ENCODE measurements at places on chromosomes 7 and 10.

GRCh38 chr10:78757344-78757925, 311.3 kb upstream of the ZMIZ1 start:
- DNase-seq: no peak

- no peak for DNase-seq
Measured at GRCh38 chr10:100829097-100829870, 83.5 kb upstream of the SLF2 start.

DNA sequence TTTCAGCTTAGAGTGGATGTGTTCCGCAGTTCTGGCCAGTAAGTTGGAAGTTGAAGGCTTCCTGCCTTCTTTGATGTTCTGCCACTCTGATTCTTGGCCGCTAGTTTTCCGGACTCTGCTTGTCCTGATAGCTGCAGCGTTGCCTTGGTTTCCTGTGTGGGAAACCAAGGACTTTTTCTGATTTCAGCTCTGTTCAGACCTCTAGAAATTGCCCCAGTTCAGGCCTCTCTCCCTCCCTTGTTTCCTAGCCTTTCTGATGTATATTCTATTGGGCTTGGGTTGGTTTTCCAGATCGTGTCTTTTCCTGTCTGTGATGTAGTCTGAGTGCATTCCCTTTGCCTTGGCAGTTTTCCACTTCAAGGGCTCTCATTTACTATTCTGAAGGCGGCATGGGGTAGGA, 318.7 kb downstream of the BBS9 start:
- DNase-seq: no peak

- DNase-seq: no peak
Measured at GRCh38 chr10:72011976-72012512, 47.8 kb downstream of the CHST3 start.

- DNase-seq: no peak
Measured at GRCh38 chr10:76318211-76318610, 886.8 kb downstream of the LRMDA start.

GRCh38 chr7:28458732-28459131, 46.4 kb downstream of the CREB5 start:
- DNase-seq: no peak

- DNase-seq: no peak
Measured at GRCh38 chr10:78211561-78212051, 177.9 kb downstream of the RPS24 start.

DNA sequence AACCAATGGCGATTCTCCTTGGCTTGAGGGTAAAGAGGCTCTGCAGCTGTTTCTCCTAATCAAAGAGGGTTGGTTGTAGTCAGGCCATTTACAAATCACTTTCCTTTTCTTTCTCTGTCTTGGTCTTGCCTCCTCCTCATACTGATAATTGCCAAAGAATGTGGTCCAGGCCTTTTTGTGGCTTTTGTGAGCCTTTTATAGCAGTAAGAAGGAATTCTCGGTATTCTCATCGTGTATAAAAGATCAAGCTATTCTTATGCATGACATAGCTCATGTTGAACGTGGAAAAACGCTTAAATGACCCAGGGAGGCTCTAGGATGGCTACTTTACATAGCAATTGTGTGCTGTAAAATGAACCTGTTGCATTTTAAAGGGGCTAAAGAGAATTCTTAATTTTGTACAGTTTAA, 62.6 kb downstream of the RBM20 start:
- no peak for DNase-seq

- no peak for DNase-seq
Measured at GRCh38 chr7:139476891-139477290, 6.6 kb downstream of the KLRG2 start.

DNA sequence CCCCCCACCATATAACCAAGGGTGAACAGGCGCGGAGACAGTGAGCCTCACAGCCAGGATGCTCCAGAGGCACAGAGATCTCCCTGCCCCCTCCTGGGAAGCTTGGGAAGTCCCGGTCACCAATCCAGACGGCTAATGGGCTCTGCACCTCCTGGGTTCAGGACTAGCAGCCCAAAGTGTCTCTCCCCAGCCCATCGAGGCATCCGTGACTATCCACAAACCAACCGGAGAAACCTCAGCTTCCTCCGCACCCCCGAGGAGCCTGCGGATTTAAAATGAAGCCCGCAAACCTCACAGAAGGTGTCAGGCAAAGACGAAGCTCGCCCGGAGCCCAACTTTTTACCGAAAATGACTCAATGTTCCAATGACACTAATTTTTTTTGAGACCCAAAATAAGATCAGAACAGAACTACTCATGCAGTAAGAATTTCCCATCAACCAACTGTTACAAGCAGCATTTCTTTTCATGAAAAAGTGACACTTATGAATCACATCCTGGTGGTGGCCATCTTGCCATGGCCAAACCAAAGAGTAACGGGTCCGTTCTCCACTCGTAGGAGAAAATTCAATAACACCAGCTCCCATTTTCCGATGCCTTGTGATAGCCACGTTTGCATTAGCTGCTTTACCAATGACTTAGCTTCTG, 6.0 kb downstream of the PDGFA start:
- no peak for DNase-seq

DNA sequence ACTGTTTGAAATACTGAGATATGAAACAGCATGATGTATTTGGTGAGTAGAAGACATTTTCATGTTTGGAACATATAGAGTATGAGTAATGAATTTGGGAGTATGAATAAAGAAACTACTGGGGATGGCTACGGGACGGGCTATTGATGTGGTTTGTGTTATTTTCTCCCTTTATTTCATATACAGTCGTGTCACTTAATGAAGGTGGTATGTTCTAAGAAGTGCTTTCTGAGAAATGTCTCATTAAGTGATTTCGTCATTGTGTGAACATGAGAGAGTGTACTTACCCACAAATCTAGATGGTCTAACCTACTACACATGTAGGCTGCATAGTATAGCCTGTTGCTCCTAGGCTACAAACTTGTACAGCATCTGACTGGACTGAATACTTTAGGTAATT, 106.3 kb downstream of the CCNY start:
- peak; percentile 18 for DNase-seq

DNA sequence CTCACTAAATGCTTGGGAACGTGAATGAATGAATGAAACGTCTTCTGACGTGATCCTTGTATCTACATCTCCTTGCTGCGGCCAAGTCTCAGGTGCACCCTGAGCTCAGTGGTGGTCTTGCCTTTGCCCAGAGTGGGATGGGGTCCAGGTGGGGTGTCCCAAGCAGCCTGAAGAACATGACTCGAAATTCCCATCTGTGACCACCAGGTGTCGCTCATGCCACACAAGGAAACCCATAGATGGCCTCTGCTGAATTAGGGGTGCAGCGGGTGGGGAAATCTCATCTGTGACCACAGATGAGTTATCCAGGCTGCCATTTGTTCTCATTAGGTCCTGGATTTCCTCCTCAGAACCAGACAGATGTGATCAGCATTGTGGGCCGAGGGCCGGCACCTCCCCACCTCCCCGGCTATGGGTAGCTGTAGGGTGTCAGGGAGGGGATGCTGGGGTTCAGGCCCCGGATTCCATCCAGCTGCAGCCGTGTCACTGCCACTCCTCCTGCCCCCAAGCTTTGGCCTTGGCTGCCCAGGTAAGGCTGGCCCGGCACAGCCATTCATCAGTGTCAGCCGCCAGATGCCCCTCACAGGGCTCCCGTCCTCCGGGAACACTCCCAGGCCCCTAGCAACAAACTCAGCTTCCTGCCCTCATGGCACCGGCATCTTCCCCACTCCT, 21.0 kb upstream of the GNA12 start:
- peak; percentile 61 for DNase-seq

DNA sequence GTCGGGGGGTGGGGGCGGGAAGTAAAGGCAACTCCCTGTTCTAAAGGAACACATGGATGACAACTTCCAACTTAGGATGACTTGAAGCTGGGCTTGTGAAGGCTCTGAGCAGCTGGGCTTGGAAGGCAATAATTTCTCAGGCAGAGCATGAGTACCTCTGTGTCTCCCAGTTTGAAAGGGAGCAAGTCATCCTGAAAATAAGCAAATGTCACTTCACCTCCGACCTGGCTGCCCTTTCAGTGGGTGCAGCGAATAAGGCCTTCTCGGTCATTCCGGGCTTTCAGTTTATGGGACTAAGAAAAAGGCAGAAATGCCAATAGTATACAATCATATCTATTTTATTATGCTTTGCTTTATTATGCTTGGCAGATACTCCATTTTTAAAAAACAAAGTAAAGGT, 15.3 kb upstream of the ADAMTS14 start:
- no peak for DNase-seq

GRCh38 chr7:99109108-99110051, 34.5 kb downstream of the SMURF1 start:
- DNase-seq: no peak

GRCh38 chr10:120570418-120570817, 113.4 kb downstream of the PLPP4 start:
- DNase-seq: no peak

GRCh38 chr7:47195641-47196040, 386.3 kb downstream of the TNS3 start:
- DNase-seq: no peak

DNA sequence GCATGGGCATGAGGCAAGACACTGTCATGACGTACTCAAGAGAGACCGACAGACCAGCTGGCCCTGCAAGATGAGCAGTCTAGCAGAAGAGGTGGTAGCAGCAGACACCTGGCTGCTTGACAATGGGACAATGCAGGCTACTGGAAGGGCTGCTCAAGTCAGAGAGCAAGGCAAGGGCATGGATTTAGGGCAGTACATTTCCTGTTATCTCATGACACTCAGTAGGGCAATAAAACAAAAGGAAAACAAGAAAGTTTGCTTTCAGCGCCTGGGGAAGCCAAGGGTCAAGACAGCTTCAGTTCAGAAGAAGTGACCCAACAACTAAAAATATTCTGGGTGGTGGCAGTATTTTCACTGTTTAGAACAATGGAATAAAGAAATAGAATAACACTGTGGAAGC, 331.8 kb upstream of the PHYHIPL start:
- DNase-seq: no peak

DNA sequence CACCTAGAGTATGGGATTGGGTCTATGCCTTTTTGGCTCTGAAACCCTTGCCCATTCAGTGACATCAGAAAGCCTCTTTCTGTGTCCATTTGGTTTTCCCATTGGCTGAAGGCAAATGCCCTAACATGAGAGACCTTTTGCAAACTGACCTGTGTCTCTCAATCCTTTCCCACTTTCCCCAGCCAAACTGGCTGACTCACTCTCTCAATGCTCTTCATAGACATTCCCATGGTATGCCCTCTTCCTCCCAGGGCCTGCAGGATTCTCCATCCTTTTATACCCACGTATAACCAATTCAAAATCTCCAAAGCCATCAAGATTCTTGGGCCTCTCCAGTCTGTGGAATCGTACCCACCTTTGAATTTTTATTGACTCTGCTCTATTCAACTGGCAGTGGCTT, 563.3 kb downstream of the GATA3 start:
- no peak for DNase-seq

DNA sequence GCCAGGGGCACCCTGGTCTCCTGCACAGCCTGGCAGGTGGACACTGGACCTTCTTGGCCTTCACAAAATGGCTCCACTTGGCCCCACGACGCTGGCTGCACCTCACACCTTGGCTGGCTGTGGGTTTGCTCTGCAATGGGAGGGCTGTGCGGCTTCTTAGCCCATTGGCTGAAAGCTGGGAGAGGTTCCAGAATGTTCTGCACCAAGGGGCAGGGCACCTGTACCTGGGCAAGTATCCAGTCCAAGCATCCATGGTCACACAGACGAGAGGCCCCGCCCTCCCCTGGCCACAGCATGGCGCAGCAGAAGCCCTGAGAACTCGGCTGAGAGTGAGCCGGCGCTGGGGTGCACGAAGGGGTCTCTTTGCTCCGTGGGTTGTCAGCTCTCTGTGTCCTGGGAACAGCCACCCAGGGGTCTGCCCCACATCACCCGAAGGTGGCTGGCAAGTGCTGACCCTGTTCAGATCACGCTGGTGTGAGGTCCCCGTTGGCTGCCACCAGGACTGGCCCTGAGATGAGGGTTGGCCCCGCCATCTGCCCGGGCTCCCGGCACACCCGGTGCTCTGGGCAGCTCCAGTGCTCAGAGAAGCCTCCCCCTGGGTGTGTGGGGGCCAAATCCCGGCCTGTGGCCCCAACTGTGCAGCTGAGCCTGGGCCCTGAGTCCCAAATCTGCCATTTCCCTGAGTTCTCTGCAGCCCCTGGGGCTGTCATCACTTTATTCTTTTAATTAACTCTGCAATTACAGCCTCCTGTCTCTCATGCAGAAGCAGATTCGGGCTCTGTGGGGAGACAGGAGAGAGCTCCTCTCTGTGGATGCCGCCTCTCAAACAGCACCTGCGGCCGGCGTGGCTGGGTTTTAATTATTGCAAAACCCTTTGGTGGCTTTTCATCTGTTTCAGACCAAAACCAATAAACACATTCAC, 19.4 kb upstream of the ADGRA1 start:
- DNase-seq: no peak

DNA sequence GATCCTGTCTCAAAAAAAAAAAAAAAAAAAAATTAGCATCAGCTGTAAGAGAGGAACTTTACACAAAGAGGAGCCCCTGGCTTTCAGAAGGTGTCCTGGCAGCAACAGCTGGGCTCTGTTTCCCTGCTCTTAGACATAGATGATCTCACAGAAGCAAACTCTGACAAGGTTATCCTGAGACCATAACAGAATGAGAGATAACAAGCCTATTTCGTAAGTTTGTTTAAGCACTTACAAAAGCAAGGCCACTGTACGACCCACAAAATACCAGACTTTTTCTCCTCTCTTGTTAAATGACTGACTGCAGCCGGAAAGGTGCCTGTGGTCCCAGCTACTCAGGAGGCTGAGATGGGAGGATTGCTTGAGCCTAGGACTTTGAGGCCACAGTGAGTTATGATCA, 33.3 kb upstream of the OTUD1 start:
- no peak for DNase-seq

- no peak for DNase-seq
Measured at GRCh38 chr10:78777466-78777865, 291.3 kb upstream of the ZMIZ1 start.

DNA sequence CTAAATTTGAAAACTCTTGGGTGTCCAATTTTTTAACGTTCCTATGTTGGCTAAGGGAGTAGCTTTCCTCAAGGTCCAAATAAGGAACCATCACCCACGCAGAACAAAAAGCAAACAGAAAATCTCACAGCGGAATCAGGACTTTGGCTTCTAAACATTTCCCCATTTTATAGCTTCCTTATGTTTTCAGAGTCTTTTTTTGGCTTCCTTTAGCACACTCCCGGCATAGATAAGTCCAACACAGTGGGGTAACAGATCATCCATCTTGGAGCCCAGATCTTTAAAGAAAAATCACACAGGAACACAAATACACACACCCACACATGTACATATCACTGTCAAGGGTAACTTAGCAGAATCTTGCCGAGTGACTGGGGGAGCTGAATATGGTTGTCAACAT, 4.2 kb upstream of the TCF7L2 start:
- no peak for DNase-seq

GRCh38 chr7:152180587-152180986, 155.1 kb downstream of the GALNT11 start:
- no peak for DNase-seq

DNA sequence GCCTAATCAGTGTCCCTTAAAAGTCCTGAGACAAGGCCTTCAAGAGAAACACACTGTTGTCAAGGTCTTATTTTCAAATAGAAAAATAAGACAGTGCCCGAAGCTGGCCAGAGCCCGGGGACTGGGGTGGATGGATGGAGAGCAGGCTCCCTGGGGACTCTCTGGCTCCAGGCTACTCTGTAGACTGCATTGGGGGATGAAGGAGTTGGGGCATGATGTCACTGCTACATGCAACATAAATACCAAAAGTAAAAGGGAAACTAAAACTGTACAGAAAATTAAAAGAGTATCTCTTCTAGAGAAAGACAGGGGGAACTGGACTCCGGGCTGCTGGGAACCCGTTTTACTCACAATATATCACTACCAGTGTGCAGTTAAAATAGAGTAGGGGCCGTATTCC, 629.8 kb downstream of the KCNMA1 start:
- DNase-seq: no peak

GRCh38 chr7:47677093-47677492, 95.2 kb upstream of the TNS3 start:
- DNase-seq: no peak

GRCh38 chr10:47367646-47368045, 16.4 kb downstream of the ZNF488 start:
- no peak for DNase-seq

All from stimulated activated CD4-positive, alpha-beta T cell treated with anti-CD3 and anti-CD28 coated beads, Interleukin-4, amount 100 ng/mL, for 48 hours (primary cell).